ENCODE measurements at places on chromosomes 4 and X.
A peak's percentile ranks its signal among the peaks of the same experiment; 100 is the strongest.

DNA sequence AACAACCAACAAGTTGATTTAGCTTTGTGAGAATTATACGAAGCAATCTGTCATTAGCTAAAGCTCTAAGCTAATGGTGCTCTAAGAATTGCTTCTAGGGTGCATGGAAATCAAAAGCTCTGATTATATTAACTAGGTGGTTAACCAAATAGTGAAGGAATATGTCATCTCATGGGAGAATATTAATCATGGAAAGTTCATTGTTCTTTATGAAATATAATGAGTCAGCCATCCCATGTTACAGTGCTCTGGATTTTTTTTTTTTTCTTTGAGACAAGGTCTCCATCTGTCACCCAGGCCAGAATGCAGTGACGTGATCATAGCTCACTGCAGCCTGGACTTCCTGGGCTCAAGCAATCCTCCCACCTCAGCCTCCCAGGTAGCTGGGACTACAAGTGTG is 10.5 kb downstream of the DCAF8L2 start:
- no peak for DNase-seq

DNA sequence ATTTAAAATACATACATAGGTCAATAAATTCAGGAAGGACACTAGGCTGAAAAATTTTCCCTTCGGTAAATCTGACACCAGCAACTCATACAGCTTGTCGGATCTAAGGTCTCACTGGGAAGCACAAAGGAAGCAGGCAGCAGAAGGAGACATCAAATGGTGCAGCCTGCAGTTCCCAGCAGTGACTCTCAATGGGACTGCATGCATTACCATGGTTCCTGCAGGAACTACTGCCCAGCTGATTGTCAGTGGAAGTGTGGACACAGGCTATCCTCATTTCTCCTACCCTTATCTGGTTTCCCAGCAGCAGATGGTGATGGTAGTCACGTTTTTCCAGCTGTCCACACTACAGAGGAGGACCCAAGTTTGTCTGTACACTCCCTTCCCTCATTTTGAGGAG is 113.3 kb downstream of the PPP1R2C start:
- no peak for DNase-seq

GRCh38 chr4:76511947-76512346 is 76.9 kb downstream of the SHROOM3 start:
- no peak for DNase-seq

DNA sequence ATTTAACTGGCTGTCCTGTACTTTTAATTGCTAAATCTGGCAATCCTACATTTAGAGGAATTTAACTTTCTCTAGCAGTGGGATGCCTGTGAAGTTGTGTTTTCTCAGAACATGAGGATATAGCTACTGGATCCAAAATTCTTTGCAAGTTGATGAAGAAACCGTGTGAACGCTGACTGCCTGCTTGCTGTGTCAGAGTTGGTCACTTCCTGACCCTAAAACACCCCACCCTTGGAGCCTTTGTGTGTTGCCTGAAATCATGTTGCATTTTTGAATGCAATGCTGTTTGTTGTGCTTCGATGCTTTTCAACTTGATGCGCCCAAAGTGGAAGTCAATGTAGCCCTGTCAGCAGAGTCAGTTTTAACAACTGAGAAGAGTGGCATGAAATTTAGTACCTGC is 211.2 kb downstream of the ANK2 start:
- DNase-seq, result peak; percentile 6

DNA sequence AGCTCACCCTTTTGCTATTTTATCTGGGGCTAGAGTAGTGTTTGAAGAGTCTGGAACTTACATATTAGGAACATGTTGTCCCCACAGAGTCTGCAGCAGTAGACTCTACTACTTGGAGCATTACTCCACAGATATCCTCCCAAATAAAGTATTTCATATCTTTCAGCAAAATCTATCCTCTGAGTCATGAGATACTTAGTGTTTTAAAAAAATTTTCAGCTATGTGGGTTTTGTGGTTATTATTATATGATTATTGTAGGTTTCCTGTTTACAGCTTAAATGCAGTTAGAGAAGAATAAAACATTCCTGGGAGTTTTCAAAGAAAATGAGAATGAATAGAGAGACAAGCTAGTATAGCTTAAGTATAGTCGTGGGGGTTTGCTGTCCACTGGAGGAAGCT is 30.9 kb downstream of the PAGE2 start:
- DNase-seq, result no peak

DNA sequence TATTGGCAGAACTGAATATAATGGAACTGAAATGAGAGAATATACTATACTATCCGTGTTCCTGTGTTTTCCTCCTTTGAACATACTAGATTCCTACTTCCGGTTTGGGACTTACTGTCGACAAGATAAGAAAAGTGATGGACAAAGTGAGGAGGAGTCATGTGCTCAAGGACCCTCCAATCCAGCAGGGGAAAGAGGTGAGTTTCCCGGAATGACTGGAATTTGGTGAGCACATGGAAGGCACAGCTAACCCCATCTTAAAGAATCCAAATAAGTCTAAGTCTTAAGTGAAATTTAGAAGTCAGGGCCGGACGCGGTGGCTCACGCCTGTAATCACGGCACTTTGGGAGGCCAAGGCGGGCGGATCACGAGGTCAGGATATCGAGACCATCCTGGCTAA is 36.6 kb upstream of the SH3D19 start:
- DNase-seq, result no peak

DNA sequence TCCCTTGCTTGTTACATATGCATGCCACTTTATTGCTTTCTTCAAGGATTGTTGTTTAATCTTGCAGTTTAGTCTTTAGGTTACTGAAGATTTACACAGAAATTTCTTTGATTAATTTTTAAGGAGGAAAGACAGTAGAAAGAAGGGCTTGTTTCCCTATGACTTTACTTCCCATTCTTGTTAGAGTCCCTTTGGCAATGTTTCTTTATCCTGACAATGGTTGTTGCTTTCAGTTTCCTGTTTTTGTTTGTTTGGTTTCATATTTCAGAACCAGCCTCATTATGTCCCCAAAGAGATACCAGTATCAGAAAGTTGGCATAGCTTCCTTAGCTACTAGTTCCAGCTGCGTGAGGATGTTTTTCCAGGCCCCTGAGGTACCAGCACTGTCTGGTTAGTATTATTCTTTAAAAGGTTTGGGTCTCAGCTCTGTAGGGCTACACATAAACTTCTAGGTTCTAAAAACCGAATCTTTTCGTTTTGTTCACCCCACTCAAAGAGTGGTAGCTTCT is 61.3 kb upstream of the UNC5C start:
- DNase-seq, result no peak

- DNase-seq, result peak; percentile 11
These were observed 119.2 kb downstream of the SCLT1 start for GRCh38 chr4:128974136-128974581.

- no peak for DNase-seq
These were observed 9.9 kb downstream of the ARHGAP36 start for GRCh38 chrX:131067846-131068745.

DNA sequence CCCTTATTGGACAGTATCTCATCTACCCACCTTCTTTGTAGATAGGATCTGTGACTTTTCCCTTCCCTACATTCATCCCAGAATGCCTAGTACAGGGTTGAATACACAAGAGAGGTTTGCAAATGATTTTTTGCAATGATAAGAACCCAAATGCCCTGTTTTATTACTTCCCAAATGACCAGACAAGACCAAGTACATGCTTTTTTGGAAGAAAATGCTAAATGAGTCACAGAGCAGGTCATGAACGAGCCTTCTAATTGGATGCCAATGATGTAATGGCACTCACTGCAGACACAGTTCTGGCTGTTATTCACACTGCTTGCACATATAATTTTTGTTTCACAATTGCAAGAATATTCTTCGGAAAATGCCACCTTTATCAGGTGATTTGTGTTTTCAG is 17.8 kb upstream of the GABRQ start:
- DNase-seq, result no peak

DNA sequence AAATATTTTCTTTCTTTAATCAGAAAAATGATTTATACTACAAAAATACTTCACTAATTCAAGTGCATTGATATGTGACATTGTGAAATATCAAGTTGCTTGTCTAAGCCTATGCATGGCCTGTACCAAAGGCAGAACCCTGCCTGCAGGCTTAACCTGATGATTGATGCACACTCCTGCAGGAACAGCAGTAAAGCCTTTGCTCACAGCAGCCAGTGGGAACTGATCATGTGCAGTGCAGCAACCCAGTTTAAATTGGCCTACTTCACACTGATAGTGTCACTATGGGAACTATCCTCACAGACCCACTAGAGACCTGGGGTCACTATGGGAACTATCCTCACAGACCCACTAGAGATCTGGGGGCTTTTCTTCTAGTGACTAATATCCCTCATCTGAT is 603.8 kb downstream of the RAPGEF2 start:
- DNase-seq, result no peak

Data from GM03348 (cell line).